Right cardiac atrium (tissue), 5 donors: ENCODE measurements at places on chromosomes 2 and 18.
A peak's percentile ranks its signal among the peaks of the same experiment; 100 is the strongest.

- no peak for DNase-seq
These were observed 6.9 kb downstream of the GDF7 start for GRCh38 chr2:20673686-20674308.

DNA sequence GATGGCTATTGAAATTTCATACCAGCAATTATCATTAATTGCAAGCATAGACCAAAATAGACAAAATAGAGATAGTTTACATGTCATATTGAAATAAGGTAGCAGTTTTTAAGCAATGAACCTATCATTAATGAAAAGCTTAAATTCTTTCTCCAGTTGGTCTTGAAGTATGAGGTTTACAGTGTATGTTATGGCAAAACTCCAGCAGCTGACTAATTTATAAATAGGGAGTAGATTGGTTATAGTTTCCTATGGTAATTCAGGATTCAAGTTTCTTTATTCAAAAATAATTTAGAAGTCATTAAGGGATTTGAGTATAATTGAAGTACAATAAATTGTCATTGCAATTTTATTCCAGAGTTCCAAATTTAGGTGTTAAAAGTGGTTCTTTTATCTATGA lies 69.6 kb upstream of the COL5A2 start:
- no peak for DNase-seq

DNA sequence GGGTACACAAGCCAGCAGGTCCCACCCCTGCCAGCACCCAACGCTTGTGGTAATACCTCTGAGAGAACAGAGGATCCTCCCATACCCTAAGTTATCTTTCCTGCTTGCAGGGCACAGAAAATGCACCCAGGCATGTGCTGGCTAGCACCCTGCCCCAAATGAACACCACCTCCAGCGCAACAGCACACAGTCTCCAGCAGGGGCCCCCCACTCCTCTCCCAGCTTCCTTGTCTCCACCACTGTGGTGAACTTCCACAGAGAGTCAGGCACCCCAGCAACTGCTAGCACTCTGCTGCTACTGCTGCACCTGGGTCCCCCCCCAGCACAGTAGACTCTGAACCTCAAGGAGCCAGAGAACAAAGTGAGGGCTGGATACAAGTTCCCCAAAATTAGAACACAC lies 216.8 kb upstream of the CNTNAP5 start:
- no peak for DNase-seq

- DNase-seq: no peak
These were observed 58.4 kb downstream of the DYSF start for GRCh38 chr2:71511776-71512175.

DNA sequence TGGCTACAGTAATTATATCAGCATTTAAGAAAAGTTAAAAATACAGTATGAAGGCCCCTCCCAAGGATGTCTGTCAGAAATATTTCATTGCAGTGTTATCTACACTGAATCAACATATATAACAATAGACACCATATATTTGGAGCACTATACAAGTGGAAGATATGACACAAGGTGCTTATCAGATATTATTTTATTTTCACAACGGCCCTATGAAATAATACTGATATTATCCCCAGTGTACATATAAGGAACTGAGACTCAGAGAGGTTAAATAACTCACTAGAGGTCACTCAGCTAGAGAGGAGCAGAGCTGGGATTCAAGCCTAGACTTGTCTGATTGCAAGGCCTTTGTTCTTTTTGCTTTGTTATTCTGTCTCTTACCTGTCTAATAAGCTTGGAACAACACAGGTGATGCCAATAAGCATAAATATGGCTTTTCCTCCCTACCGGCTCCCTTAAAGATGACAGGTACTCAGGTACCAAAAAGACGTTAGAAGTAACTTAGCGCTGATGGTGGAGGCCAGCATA lies 4.7 kb upstream of the SLC40A1 start:
- DNase-seq: no peak

- no peak for DNase-seq
These were observed 16.3 kb upstream of the RMND5A start for GRCh38 chr2:86703704-86704361.

- no peak for DNase-seq
These were observed 33.5 kb downstream of the AOX1 start for GRCh38 chr2:200619279-200619678.

- no peak for DNase-seq
These were observed 1031.8 kb upstream of the ZEB2 start for GRCh38 chr2:145551686-145552085.

- no peak for DNase-seq
These were observed 114.5 kb downstream of the ADCYAP1 start for GRCh38 chr18:1019191-1019590.

- DNase-seq: no peak
These were observed 500.2 kb downstream of the FBXO15 start for GRCh38 chr18:73647391-73647790.

DNA sequence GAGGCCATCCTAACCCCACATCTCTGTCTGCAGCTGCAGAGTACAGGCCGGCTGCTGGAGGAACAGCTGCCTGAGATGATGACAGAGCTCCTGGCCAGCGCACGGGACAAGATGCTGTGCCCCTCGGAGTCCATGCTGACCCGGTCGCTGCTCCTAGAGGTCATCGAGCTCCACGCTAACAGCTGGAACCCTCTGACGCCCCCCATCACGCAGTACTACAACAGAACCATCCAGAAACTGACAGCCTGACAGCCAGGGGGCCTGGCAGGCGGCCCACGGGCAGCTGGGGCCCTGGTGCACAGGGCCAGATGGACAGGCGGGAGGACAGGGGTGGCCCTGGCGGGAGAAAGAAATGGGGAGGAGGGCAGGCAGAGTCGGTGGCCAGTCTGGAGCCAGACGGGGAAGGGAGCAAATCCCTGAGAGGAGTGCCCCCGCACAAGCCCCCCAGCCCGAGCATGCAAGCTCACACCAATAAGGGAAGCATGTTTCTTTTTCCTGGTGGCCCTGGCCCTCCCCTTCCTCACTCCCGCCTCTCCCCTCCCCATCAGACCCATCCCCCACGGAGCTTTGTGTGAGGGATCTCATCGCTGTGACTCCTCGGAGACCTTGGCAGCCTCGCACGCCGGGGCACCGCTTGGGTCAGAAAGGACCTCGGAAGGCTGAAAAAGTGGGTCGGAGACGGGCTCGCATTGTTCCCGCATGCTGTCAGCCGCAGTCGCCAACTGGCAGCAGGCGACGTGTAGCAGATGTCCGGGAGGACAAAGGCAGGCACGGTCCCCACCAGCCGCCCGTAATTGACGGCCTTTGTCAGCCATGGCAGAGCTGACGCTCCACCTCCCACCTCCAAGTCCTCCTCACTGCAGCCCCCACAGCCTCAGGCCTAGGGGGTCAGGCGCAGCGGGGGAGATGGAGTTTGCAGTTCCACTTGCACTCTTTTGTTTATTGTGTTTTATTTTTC lies 91.2 kb downstream of the SMAD7 start:
- DNase-seq: peak; percentile 91

DNA sequence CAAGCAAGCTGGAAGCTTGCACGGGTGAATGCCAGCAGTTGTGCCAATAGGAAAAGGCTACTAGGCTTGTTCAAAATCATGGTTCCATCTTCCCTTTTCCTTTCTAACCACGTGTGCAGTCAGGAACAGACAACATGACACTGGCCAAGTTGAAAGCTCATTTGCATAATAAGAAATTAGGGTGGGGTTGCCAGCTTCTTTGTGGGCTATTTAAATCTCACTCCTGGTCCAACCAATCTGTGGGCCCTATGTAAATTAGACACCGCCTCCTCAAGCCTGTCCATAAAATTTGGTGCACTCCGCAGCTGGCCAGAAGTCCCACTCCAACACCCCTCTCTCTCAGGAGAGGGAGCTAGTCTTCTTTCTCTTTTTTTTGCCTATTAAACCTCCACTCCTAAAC lies 1948.4 kb upstream of the PIK3C3 start:
- DNase-seq: no peak

- DNase-seq: no peak
These were observed 122.7 kb upstream of the SMAD7 start for GRCh38 chr18:49073437-49073836.

DNA sequence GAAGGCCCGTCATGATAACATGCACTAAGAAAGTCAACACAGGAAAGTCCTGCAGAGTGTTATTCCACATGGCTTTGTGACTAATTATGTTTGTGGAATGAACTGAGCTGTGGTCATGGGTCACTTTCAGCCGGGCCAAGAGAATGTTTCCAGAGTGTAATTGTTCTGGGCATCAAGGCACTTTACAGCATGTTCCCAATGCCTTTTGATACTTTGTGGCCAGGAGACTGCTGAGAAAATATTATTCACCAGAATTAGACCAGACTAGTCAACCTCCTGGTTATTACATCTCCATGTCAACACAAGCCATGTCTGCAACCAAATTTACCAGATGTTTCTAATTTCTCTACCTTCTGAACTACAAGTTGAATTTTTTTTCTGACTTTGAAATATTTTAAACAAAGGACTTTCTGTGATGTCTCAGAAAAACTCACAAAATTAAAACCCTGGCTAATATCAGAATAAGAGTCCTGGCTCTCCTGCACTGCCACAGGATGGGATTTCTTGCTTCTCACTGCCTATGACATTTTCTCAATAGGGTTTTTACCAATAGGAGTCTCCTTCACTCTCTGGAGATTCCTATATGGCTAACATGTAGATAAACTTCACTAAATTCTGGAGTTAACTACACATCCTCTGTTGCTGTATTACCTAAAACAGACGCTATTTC lies 90.6 kb upstream of the WDR75 start:
- DNase-seq: peak; percentile 36

DNA sequence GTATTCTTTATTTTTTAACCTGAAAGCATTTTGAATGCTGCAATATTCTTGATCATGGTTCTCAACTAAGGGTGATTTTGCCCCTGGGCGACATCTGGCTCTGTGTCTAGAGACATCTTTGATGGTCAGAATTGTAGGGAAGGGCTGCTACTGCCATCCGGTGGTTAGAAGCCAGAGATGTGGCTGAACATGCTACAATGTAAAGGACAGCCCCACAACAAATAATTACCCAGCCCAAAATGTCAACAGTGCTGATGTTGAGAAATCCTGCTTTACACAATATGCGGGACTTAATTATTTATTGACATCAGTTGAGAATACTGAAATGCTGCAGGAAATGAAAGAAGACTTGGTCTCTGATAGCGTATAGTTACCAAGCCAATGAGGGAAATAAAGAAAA lies 37.5 kb upstream of the SERPINB2 start:
- no peak for DNase-seq

GRCh38 chr18:34223164-34223892 lies 1.4 kb downstream of the NOL4 start:
- peak; percentile 18 for DNase-seq

GRCh38 chr18:13563390-13563805 lies 163.0 kb downstream of the FAM210A start:
- no peak for DNase-seq

- DNase-seq: no peak
These were observed 124.8 kb downstream of the NUP35 start for GRCh38 chr2:183248866-183249567.

DNA sequence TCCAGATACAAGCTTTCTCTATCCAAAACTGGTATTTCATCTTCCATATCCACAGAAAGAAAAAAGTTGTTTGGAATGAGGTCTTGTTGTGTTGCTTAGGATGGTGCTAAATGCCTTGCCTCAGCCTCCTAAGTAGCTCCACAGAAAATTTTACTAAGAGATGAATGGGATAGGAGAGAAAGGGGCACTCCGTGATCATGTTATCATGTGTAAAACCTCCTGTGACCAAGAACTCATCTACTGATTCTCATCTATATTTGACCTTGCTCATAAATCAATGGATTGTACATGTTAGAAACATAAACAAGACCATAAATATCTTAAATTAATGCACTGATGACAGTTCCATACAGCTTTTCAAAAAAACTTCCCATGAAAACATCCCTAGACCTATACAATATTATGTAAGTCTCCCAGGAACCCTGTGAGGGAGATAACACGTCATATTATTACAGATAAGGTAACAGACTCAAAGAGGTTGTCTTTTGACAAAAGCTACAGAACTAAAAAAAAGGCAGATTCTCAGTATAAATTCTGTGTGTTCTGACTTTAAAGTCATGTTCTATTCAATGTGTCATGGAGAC lies 29.3 kb upstream of the KYNU start:
- DNase-seq: no peak

DNA sequence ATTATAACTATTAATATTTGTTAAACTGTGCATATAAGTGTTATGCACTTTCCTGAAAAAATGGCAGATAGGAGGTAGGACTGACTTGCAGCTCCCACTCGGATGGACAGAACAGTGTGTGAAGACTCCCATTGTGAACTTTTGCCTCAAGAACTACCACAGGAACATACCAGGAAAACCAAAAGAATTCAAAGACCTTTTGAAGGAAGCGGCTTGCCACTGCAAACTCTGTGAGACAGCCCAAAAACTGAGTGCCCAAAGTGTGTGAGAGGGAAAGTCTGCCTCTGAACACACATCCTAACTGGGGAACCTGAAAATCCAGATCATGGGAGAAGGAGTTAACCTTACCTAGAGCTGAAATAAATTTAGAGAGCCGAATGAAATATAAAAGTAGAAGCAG lies 171.0 kb downstream of the ZBTB7C start:
- DNase-seq: no peak

DNA sequence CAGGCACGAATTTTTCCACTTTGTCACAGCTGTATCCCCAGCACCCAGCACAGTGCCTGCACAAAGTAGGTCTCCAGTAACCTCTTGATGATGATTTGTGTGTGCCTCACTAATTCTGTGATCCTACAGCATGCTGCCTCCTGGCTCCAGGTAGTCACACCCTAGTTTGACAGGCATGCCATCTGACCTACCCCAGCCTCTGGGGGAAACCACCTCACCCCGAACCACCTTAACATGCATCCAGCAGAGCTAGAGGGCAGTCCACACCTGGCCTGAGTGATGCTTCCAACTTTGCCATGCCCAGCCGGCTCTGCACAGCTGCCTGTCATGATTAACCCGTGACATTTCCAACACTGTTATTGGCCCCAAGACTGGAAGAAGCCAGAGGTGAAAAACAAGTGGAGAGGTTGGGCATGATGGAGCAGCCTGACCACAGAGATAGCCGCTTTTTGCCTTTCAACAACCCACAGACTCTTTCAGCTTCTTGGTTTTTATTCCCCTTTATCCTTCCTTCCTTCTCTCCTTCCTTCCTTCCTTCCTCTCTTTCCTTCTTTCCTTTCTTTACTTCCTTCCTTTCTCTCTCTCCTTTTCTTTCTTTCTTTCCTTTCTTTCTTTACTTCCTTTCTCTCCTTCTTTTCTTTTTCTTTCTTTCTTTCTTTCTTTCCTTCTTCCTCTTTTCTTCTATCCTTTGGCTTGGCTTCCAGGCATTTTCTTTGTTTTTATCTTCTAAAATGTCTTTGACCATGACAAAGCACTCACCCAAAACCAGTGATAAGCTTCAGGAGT lies 294.4 kb upstream of the SIX2 start:
- no peak for DNase-seq

DNA sequence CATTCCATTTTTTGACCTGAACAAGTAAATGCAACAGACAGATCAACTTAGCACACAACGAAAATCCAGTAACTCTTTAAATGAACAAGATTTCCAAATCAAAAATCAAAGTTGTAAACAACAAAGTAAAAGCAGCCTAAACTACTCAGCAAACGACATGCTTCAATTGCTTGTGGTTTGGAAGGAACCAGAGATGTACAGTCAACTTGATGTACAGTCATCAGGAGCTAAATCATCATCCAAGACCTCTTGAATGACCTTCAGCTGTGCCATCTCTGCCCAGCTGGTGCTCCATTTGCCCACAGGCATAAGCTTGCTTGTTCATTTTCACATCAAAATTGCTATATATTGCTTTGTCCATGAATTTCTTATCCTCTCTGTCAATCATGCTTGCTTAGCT lies 109.8 kb downstream of the UPP2 start:
- DNase-seq: no peak

- DNase-seq: no peak
These were observed 41.4 kb downstream of the FECH start for GRCh38 chr18:57544936-57545660.

GRCh38 chr18:59743566-59743965 lies 46.3 kb upstream of the CCBE1 start:
- DNase-seq: no peak
